Epithelial cell of umbilical artery (primary cell): ENCODE measurements at places on chromosomes 7 and 10. TPM values are rescaled to one million over a fixed set of nuclear protein-coding genes. Genes with fewer than 3 reads are reported as not detected.

SLC26A3 gene
- not detected in 2 replicates for total RNA-seq

NRG3 gene
- 1.4 and 5.5 TPM in 2 replicates for total RNA-seq

STN1 gene
- 34.8 and 35.4 TPM in 2 replicates for total RNA-seq

MSS51 gene
- 0.65 and 1.4 TPM in 2 replicates for total RNA-seq

CRHR2 gene
- total RNA-seq: not detected in 2 replicates

NACAD gene
- total RNA-seq: under 0.01 and 0.32 TPM in 2 replicates

A1CF gene
- not detected in 2 replicates for total RNA-seq

PAXIP1 gene
- 6.8 and 8.7 TPM in 2 replicates for total RNA-seq

ZC3HAV1 gene
- total RNA-seq: 27.9 and 55.2 TPM in 2 replicates

IGF2BP3 gene
- 129 and 161 TPM in 2 replicates for total RNA-seq
